ENCODE measurements at places on chromosomes 3 and 15.

DNA sequence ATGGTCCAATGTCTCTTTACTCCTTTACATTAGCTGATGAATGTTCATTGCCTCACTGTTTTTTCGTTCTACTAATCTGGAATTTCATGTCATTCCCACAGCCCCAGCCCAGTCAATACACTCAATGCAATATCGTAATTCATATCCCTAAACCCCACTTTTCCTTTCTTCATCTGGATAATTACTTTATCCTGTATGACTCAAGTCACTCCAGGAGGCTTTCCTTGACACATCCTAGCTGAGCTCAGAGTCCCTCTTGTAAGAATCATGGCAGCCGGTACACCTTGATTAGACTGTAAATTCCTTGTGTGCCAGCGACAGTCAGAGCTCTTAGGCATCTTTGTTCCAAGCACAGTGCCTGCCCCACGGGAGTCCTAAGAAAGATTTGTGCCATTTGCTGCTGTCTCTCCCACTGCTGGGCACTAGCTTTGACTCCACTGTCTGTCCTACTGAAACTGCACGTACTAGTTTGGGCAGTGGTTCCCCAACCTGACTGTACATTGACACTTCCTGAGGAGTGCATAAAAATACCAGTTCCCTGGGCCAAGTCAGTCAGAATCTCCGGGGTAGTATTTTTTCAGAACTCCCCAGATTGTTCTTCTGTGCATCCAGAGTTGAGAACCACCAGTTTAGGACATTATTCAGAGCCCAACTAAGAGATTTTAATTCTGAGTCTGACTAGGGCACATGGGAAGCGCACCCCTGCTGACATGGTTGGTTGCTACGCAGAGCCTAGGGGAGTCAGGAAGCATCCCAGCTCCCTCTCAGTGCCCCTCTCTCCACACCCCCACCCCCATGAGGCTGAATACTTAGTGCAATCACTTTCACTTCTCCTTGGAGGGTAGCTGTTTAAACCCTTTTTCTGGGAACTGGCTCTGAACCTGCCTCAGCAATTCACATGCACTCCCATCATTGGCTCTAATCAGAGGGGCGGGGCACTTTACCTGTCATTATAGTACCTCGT, 19.5 kb upstream of the C3orf70 start:
- no peak for DNase-seq

GRCh38 chr15:59255680-59256336, 49.2 kb downstream of the LDHAL6B start:
- DNase-seq: no peak

- no peak for DNase-seq
Measured at GRCh38 chr3:38001456-38002081, 11.0 kb downstream of the VILL start.

- no peak for DNase-seq
Measured at GRCh38 chr3:117629505-117629904, 919.9 kb downstream of the TUSC7 start.

- no peak for DNase-seq
Measured at GRCh38 chr3:192060160-192060781, 599.3 kb downstream of the PYDC2 start.

- DNase-seq: no peak
Measured at GRCh38 chr3:37770336-37770735, 91.3 kb upstream of the CTDSPL start.

DNA sequence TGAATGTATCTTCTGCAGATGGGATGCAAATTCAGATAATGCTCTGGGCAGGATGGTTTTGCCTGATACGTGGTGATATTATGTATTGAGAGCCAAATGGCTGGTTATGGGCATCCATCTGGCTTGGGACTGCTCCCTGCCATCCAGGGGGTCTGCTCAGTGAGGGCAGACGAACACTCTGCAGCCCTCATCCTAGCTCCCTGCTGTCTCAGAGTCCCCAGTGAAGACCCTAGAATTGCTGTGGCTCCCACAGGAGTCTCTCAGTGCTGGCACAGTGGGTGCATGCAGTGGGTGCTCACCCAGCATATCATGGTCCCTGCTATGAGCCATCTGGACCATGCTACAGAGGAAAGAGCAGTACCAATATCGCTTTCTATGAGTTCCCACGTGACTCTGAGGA, 10.3 kb downstream of the CX3CR1 start:
- DNase-seq: no peak

- no peak for DNase-seq
Measured at GRCh38 chr3:49940667-49941249, 808 bp downstream of the RBM6 start.

DNA sequence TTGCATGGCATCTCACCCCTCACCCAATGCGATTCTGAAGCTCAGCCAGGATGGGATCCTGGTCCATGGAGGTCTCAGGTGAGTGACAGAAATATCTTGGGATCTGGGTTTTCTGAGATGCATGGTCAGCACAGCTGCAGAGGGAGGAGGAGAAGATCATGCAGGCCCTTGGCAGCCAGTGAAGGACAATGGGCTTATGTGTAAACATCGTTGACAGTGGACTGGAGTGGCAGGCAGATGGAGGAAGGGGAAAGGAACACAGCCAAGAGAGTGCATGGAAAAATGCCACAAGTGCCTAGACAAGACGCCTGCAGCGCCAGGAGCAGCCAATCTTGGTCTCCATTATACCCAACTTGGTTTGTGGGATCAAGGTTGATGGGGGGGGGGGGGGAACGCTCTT, 347.9 kb downstream of the MCTP2 start:
- DNase-seq: no peak
